ENCODE measurements at places on chromosomes 2 and 18.

- no peak for DNase-seq
These were observed 159.8 kb downstream of the METTL4 start for GRCh38 chr18:2411381-2411960.

- DNase-seq: no peak
These were observed 24.0 kb downstream of the ARMC9 start for GRCh38 chr2:231222318-231223000.

GRCh38 chr2:197577446-197577845 lies 61.6 kb downstream of the MOB4 start:
- no peak for DNase-seq

DNA sequence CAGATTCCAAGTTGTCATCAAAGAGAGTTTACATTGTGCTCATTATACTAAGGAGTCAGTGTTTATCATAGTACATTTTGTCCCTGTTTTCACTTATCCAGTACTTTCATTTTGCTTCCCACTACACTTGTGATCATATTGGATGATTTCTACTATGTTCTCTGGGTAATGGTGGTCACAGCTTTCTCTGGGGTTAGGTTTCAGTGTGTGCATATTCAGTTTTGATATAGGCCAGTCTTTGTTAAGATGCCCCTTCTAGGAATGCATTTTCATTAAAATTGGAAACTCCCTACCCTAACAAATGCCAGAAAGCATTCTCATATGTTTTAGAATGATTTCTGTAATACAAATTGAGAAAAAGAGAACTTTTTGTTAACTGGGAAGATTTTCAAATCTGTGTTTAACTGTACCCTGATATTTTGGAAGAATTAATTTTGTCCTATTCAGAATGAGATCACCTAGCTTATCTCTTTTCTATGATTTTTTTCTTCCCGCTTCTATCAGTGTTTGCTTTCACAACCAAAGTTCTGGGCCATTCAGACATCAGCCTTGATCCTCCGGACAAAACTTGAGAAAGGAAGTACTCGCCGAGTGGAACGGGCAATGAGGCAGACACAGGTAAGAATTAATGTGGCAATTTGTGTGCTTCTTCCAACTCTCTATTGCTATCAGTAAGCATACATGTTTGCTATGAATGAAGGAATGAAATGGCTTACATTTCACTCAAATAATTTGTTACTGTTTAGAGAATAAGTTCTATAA lies 74.6 kb downstream of the TTC27 start:
- DNase-seq: no peak

- no peak for DNase-seq
These were observed 162.3 kb downstream of the ACKR3 start for GRCh38 chr2:236731767-236732580.

GRCh38 chr18:76687304-76687962 lies 134.9 kb upstream of the ZNF236 start:
- DNase-seq: no peak

GRCh38 chr18:70732916-70733315 lies 444.1 kb downstream of the SOCS6 start:
- no peak for DNase-seq

- no peak for DNase-seq
These were observed 59.9 kb upstream of the REG3A start for GRCh38 chr2:79219383-79219988.

- no peak for DNase-seq
These were observed at the start of gene SPEG for GRCh38 chr2:219434718-219435525. Gene SPEG, plus strand, starts transcription at chr2:219434843. Its CDS starts 135 bp downstream, at chr2:219434978.

DNA sequence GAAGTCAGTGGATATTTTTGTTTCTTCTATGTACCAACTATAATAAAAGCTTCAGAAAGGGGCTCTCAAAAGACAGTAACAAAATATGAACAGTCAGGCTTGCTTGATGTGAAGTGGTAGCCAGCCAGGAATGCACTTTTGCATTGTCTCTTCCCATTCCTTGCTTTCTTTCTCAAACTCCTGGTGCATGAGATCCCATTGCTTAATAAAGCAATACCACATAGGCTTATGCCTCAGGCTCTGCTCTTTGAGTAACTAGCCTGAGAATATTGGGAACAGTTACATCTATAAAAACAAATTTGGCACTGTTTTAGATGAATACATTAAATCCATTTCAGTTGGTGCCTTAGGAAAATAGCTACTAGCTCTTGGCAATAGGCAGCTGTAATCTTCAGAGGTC lies 62.6 kb upstream of the ST6GAL2 start:
- no peak for DNase-seq

GRCh38 chr2:110204408-110205385 lies at the start of gene NPHP1:
Gene NPHP1, minus strand, starts transcription at chr2:110205013. Its CDS starts 45 bp downstream, at chr2:110204968.
- peak; percentile 70 for DNase-seq

GRCh38 chr18:62784966-62785413 lies 69.6 kb downstream of the PHLPP1 start:
- no peak for DNase-seq

- no peak for DNase-seq
These were observed 268.1 kb downstream of the NDUFA10 start for GRCh38 chr2:239756790-239757760.

Data from activated T-helper 1 cell treated with anti-CD3 and anti-CD28 coated beads, Interleukin-2, amount 50 U/mL, for 16 hours (primary cell).